Dorsolateral prefrontal cortex (tissue), 122 donors: ENCODE measurements at places on chromosomes 7 and 10.

DNA sequence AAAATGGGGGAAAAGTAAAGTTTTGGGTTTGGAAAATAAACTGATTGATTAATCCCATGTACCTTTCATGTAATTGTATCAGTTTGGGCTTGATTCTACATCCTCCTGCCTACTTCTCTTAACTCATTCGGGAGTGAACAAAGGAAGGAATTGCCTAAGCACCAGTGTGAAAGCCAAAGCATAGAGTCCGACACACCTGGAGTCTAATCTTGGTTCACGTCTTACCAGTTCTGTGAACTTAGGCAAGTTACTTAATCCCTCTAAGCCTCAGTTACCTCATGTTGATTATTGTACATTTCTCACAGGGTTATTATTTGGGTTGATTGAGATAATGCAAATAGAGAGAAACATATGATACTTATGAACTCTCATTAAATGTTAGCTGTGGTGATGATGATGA is 41.1 kb upstream of the PRPS1L1 start:
- no peak for DNase-seq

DNA sequence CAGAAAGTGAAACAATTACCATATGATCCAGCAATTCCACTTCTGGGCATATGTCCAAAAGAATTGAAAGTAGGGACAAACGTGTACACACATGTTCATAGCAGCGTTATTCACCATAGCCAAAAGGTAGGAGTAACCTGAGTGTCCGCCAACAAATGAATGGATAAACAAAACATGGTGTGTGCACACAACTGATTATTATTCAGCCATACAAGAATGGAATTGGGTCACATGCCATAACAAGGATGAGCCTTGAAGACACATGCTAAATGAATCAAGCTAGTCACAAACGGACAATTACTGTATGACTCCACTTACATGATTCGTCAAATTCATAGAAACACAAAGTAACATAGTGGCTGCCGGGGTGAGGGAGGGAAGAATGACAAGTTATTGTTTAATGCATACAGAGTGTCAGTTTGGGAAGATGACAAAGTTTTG is 4.1 kb upstream of the OIT3 start:
- no peak for DNase-seq

DNA sequence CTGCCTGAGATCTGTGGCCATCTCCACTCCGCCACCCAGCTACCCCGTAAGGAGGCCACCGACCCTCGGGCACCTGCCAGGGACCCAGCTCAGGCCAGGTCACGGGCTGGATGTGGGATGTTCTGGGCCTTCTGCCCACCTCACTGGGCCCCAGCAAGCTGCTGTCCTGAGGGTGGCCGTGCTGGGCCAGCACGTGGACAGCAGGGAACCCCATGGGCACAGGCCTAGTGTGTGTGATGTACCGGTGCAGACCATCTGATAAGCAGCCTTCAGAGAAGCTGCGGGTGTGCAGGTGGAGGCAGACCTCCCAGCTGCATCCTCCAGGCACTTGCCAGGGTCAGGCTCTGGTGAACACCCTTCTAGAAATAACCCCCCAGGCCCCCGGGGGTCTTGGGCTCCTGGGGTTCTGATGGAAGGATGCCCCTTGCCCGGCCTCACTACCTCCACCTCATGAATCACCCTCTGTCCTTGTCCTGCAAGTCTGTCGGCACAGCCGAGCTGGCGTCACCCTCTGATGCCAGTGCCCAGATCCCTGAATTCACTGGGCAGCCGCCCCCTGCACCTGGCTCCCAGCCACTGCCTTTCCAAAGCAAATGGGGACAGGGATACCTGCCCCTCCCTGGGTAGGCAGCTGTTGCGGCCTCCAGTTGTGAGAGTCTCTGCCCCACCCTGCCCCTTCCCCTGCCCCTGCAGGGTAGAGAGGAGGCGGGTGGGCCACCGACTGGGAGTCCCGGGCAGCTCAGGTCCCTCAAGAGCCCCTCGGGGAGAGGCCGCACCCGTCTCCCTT is 139.8 kb downstream of the FAM53B start:
- DNase-seq, result no peak

DNA sequence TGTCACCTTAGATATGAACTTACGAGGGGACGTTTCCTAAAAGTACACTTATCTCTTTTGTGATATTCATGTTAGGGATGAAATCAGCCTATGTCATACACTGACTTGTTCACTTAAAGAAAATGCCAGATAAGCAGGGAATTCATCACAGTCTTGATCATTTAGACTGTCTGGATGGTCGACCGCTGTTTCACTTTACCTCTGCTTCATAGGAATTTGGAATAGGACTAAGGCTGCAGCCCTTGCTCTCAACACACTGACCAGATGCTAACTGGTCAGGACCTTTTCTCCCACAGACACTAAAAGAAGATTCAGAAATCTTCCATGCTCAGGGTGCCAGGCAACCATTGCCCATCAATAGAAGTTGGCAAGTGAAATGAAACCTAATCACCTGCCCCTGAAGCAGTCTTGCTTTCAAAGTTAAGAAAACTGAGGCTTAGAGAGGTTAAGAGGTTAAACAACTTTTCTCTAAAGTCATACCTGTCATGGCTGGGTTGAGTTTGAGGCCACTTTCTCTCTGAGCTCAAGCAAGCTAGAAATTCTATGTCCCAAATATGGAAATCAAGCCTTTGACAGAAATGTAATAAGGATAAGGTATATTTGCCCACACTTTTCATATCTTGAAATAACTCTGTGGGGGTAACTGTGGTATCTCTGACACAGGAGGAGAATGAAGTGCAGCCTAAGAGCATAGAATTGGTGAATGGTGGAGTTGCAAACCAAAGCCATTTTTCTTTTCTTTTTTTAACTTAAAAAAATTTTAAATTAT is 77.1 kb downstream of the MAP3K8 start:
- DNase-seq, result no peak

DNA sequence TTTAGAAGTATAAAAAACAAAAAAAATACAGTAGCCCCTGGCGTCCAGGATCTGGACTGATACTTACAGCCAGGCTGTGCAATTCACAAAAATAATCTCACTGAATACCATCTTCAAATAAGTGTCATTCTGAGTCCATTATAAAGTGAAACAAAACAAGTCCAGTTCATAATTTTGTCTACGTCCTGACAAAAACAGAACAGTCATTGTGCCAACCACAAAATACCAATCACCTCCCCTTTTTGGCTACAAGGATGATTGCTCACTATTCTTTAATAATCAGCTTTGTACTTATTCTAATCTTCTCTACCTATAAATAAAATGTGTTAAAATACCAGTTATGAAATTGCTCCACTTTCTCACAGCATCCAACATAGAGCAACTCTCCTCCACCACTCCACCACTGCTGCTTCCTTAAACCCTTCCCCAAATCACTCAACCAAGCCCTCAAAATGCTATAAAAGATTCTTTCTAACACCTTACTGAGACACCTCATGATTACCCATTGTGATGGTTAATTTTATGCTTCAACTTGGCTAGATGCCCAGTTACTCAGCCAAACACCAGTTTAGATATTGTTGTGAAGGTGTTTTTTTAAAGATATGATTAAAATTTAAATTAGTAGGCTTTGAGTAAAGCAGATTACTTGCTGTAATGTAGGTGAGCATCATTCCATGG is 479.8 kb upstream of the SEMA3A start:
- DNase-seq, result no peak

GRCh38 chr7:36708767-36709166 is 15.5 kb downstream of the AOAH start:
- DNase-seq, result no peak

GRCh38 chr10:51035344-51035743 is 38.9 kb upstream of the PRKG1 start:
- DNase-seq, result no peak

GRCh38 chr7:36283711-36284130 is 105.9 kb upstream of the ANLN start:
- peak; percentile 52 for DNase-seq

DNA sequence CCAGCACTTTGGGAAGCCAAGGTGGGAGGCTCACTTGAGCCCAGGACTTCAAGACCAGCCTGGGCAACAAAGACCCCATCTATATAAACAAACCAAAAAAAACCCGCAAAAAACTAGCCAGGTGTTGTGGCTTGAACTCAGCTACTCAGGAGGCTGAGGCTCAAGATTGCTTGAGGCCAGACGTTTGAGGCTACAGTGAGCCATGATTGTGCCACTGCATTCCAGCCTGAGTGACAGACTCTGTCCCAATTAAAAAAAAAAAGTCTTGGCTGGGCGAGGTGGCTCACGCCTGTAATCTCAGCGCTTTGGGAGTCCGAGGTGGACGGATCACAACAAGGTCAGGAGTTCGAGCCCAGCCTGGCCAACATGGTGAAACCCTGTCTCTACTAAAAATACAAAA is 11.4 kb downstream of the RABGEF1 start:
- DNase-seq, result no peak

GRCh38 chr7:11332186-11332864 is 358.7 kb downstream of the PHF14 start:
- DNase-seq, result no peak

DNA sequence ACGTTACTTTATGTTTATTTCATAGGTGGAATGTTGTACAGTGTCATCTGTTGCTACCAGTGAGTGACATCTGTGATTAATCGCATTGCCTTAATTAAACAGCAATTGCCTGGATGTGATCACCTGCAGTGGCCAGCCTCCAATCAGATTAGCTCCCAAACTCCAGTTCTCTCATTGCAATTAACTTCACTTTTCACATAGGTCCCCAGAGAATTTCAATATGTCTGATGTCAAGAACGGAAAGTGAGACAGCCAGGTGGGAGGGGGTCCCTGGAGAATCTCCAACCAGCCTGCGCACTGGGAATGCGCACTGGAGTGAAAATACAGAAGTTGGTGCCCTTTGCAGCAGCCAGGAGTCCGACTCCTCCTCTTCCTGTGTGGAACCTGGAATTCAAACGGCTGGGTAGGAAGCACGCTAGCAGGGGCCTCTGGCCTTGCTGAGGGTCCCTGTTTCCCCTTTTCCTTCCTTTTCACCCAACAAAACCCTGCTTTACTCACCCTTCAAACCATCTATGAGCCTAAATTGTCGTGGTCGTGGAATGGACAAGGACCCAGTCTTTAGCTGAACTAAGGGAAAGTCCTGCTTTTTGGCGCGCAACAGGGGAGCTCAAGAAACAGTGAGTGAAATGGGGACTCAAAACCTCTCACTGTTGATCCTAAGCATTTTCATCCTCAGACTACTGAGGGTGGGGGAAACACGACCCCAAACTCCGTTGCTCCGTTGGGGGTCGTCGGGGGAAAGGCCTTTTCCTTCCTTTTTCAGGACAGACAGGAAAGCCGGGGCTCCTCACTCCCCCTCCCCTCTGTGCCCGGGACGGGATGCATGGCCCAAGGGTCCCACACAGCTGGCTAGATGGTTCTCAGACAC is 1355.5 kb upstream of the LRRTM3 start:
- no peak for DNase-seq

DNA sequence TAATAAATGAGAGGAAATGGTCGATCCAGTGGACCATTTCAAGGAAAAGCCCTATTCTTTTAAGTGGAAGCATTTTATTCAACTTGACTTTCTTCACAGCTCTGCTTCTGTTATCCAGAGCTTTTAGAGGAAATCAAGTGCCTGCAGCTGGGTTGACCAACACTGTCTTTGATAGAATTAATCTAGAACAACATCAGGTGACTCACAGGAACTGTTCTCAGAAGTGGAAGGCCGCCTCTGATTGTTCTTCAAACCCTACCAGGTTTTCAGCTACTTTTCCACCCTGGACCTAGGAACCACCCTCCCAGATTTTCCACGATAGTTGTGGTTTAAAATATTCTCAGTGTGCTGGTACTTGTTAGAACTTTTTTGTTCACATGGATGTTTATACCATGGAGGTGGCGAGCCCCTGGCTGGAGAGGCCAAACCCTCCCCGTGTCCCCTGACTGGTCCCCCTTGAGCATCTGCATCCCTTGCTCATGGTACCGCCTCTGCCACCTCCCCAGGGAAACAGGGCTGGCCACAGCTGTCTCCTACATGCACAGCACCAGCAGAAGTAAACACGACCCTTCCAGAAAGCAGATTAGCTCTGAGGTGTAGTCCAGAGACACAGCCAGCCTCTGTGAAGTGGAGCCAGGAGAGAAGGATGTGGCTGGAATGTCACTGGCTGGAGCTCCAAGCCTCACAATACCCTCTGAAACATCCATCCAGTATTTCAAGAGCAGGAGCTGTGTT is 293.3 kb downstream of the USP6NL start:
- DNase-seq, result no peak

DNA sequence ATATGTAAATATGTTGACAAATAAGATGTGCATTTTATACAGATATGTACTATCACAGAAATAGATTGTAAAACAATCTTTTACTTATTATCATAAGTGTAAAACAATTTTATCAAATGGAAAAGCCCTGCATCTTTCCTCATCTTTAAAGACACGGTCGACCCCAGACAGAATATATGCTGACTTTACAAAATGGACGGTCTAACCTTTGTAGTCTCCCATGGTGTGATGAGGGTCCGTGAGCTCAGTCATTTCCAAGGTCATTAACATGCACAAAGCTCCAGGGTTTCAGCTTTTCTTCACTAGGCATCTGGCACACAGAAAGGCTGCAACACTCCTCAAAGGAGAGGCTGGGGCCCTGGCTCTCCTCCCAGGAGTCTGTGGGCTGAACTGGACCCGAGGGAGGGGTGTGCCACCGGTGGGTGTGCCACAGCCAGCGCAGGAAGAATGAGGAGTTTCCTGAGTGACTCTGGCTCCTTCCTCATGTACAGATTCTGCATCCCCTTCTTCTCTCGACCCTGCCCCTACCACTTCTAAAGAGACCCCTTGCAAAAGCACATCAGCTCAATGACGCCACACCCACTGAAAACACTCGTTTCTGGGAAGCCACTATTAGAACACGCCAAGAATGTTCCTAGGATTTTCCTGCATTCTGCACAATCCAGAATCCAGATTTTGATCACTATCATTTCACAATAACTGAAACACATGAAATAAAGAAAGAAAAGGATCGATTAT is 26.2 kb upstream of the ABLIM1 start:
- no peak for DNase-seq

DNA sequence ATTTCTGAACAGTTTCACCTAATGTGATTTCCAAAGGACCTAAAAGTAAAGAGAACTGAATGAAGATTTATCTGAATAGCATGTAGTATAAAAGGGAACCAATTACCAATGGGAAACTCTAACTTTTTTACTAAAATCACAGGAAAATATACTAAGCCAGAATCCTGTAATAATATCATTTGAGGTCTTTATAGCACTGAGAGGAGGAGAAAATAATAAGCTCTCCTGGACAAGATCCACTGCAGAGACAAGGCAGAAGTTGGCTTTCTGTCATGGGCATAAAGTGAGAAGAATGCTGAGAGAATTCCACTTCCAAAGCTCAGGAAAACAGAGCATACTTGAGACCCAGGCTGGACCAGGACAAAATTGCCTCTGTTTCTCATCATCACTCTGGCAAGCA is 1131.4 kb downstream of the SORCS1 start:
- no peak for DNase-seq

- peak; percentile 42 for DNase-seq
Measured at GRCh38 chr7:132065193-132065988, 509.0 kb upstream of the PODXL start.
